ENCODE measurements at places on chromosomes 5 and 9.

- DNase-seq = peak; percentile 30
Measured at GRCh38 chr5:54171645-54172384, 138.6 kb downstream of the ARL15 start.

DNA sequence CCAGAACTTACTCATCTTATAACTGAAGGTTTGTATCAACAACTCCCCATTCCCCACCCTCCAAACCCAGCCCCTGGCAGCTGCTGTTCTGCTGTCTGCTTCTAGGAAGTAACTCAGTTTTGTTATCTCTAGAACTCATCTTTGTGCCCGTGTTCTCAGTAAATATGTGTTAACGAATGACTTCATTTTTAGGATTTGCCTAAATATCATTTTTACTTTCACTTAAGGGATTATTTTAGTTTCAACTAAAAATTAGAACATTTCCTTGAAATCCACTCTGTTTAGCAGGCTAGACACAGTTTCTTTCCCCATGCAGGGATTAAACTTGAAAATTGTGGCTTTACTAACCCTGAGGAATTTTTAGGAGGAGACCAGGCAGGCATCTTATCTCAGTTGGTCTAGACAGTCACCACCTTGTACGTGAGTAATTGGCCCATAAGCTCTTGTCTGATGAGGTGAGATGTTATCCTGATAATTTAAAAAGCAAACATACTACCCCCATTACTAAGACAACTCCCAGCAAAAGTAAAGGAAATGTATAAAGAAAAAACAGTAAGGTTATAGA is 68.2 kb upstream of the TNFAIP8 start:
- DNase-seq = no peak

DNA sequence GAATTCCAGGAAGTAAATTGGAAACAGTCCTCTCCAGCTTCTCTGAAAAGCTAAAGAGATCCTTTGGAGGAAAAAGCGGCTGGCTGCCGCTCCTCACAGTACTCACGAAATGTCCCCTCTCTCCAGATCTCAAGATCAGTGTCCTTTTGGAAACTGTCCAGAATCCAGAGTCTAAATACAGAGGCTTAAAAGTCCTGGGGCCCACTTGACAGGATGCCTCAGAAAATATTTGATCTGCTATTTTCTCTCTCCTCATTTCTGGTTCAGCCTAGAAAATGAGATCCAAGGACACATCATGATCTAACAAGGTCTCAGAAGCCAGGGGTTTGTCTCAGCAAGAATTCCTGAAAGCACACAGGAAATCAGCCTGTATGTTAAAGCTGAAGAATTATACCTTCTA is 7.2 kb downstream of the C1QTNF2 start:
- no peak for DNase-seq

DNA sequence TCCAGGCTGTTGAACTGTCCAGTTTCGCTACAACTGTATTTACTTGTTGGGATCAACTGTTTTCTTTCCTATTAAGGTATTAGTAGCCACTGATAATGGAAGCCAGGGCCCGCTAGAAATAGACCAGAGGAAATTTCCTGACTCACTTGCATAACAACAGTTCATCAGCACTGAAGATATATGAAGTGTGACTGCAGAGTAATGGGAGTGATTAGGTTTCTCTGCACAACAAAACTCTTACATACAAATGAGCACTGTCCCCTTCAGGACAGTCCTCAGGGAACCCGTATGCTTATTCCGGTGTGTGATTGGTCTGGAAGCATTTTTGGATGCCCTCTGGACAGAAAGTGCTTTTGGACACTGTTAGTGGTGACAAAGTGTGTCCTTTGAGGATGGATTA is 55.3 kb downstream of the LIX1 start:
- DNase-seq = no peak

DNA sequence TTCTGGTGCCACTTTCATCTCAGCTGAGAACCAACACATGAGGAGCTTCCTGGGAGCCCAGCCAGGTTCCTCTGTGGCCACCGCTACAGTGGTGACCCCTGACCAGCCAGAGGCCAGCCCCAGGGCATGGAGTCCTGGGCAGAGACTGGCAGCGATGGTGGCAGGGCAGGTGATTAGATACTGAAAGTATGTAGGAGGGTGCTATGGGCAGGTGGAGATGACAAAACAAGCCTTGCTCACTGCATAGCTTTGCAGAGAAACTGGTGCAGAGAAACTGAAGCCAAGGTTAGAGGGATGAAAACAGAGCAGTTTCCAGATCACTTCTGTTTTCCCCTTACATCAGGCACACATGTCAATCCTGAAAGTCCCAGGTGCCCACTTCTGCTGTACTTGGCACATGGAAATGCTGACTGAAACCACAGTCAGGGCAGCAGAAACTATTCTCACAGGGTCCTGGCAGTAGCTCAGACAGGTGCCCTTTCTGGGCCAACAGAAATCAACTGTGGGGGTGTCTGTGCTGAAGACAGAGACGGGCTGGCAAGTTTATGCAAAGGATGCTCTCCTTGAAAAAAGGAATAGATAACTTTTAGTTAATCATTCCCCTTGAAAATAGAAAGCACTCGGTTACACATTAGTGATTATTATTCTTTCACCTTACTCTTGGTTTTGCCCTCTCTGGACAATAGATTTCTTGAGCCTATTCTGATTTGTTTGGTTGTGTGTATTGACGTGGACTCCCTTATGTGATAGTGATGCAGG is 90.3 kb downstream of the ANKRD55 start:
- no peak for DNase-seq

DNA sequence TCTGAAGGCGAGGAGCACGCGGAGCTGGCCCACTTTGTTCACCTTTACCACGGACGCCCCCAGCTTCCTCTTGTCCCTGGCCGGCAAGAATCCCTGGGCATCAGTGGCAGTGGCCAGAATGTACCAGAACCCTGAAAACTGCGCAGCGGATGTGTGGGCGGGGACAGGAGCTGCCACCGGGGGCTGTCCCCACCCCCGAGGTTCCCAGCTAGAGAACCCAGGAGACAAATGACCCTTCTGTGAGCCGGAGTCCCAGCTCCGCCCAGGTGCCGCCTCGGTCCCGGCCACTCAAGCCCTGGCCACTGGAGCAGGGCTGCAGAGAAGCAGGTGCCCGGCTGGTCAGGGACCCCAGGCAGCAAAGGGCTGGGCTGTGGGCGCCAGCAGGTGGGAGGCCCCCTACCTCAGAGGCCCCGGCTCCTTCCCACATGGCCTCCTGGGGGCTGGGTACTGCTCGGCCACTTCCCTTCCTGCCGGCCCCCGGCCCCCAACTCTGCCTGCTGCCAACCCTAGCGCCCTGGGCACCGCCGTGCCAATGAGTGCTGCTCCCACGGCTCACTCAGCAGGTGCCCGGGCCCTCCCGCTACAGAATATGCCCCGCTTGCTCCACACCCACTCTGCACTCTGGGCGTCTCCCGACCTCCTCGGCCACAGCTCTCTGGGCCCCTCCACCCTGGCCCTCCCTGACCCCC is 713 bp downstream of the LCN10 start:
- no peak for DNase-seq

GRCh38 chr9:31677415-31677814 is 707.0 kb upstream of the ACO1 start:
- DNase-seq = no peak

- peak; percentile 7 for DNase-seq
Measured at GRCh38 chr9:111287127-111287526, 42.9 kb downstream of the OR2K2 start.

GRCh38 chr5:149481485-149481884 is 69.8 kb downstream of the CSNK1A1 start:
- no peak for DNase-seq

DNA sequence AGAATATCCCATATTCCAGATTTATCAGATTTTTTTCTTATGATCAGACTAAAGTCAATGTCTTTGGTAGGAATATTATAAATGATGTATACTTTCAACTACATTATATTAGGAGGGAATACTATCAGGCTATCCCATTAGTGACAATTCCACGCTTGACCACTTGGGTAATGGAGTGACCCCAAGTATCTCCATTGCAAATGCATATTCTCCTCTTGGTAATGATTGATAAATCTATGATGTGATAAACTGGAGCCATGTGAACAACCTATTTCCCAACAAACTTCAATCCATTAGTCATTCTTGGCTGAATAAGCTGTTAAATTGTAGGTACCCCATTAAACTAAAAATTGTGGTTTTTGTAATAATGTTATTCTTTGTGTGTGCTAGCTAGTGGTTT is 12.2 kb upstream of the MPDZ start:
- no peak for DNase-seq

DNA sequence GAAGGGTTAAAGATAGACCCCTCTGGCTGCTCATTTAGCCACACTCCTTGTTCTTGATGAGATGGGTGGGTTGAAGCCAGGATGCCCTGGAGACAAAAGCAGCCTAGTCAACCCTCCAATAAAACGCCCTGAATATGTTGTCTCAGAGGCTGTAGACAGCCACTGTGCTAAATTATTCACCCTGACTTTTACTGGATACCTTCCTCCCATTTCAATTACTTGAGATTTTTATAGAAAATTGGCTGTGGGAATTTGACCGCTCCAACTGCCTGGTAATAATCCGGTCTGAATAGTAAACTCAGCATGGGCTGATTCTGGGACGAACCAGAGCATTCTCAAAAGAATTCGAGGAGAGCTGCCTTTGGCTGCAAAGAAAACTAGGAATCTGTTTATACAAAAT is 104.2 kb downstream of the SNX18 start:
- no peak for DNase-seq

- no peak for DNase-seq
Measured at GRCh38 chr5:32276173-32276853, 36.4 kb downstream of the MTMR12 start.

DNA sequence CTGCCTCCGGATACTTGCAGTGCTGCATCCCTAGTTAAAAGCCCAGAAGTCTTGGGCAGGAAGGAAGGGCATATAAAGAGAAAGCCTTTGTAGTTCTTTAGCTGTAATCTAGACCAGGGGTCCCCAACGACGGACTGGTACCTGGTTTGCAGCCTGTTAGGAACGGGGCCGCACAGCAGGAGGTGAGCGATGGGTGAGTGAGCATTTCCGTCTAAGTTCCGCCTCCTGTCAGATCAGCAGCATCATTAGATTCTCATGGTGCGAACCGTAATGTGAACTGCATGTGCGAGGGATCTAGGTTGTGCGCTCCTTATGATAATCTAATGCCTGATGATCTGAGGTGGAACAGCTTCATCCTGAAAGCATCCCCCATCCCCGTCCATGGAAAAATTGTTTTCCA is 1.6 kb upstream of the SMIM15 start:
- no peak for DNase-seq

All from ACHN (cell line).